ENCODE measurements at places on chromosomes 3 and 15.

DNA sequence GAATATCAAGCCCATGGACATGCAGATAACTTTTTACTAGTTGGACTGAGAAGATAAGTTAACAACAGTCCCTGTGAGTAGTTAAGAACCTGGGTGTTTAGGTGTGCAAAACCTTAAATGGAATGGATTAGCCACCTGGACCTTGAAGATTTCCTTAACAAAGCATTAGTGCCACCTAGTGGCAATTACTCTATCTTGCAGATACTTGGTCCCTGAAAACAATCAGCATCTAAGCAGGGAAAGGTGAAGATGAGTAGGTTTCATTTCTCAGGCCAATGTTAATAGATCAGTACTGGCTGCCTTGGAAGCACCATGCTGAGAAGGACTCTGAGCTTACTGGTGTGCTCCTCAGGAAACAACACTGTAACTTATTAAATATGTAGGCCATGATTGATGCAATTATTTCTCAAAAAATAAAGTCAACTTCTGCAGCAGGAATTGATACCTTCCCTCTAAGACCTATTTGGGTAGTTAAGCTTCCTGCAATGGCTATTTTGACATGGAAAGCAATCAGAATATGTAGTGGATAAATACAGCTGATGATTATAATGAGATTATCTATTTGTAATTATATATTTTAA is 329.4 kb downstream of the TBC1D5 start:
- DNase-seq, result peak; percentile 69

GRCh38 chr3:102169915-102170479 is 264.8 kb upstream of the ZPLD1 start:
- DNase-seq, result no peak

DNA sequence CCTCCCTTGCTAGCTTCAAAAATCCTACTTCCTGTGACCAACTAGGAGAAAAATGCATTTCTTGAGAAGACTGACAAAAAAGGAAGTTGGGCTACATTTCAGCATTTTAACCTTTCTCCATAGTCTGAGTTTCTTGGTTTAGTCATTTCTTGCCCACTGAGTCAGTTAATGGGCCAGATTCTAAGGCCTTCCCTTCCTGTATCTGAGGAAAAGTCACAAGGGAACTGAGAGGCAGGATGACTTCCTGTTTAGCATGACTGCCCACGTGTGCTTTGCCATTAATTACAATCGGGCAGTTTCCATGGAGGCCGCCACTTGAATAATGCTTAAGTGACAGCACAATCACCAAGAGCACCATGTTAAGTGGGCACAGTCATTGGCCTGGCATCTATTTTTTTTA is 794.4 kb upstream of the LMCD1 start:
- DNase-seq, result peak; percentile 45

DNA sequence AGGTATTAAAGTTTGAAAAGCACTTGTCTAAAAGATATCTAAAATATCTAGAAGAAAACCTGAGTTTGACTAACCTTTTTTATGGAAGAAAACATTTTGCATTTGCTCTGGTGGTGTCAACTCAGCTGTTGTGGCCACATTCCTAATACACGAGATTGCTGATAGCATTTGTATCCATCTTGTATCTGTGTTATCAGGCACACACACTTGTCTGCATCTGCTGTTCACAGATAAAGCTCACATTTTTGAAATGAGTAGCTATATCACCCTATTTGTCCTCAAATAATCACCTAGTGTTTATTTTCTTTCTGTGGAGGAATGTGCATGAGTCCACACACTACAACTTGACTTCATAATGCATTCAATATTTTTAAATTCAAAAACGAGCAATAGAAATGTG is 632.3 kb upstream of the NR2F2 start:
- DNase-seq, result no peak

GRCh38 chr3:73049319-73049718 is 12.1 kb upstream of the EBLN2 start:
- DNase-seq, result no peak

DNA sequence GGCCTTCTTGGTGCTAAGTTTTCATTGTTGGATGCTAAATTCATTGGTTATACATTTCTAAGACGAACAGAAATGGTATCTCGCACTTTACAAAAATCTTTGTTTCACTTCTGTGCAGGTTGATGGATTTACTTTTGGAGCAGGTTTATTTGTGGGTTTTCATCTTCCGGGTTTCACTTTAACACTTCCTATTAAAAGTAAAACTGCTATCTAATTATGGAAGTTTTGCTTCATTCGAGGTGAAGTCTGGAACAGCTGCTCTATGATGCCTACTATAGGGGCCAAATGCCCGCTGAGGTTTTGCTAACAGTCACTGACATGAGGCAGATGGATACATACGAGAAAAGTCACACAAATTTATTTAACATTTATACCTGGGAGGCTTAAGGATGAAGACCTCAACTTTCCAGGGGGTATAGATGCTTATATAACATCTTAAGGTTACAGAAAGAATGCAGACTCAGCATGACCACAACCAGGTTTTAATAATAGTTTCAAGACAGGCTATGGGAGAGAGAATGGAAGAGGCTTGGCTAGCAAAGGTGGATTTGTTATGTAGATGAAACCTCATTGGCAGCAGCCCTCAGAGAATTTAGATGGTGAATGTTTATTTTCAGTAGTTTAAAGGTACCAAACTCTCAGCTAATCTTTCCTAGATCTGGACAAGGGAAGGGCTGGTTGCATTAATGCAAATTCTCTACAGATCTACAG is 54.2 kb downstream of the OSTN start:
- DNase-seq, result no peak

DNA sequence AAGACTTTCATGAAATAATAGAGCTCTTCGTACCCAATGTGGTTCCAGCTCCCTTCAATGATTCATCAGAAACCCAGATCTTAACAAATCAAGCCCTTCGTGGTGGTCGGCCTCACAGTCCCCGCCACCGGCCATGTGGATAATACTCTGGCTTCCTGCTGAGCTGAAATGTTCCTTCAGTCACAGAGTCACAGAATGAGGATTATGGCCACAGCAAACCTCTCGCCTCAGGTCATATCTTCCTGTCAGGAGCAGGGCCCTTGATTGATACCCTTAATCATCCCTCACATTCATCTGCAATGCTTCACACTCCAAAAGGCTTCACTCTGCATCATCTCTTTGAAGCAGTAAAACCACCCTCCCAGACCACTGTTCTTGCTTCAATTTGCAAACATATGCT is 452.6 kb downstream of the OCA2 start:
- no peak for DNase-seq

- DNase-seq, result peak; percentile 22
Observed at GRCh38 chr15:84929795-84930603, 45.5 kb downstream of the SLC28A1 start.

GRCh38 chr3:102106416-102107097 is 257.2 kb downstream of the NFKBIZ start:
- peak; percentile 63 for DNase-seq

DNA sequence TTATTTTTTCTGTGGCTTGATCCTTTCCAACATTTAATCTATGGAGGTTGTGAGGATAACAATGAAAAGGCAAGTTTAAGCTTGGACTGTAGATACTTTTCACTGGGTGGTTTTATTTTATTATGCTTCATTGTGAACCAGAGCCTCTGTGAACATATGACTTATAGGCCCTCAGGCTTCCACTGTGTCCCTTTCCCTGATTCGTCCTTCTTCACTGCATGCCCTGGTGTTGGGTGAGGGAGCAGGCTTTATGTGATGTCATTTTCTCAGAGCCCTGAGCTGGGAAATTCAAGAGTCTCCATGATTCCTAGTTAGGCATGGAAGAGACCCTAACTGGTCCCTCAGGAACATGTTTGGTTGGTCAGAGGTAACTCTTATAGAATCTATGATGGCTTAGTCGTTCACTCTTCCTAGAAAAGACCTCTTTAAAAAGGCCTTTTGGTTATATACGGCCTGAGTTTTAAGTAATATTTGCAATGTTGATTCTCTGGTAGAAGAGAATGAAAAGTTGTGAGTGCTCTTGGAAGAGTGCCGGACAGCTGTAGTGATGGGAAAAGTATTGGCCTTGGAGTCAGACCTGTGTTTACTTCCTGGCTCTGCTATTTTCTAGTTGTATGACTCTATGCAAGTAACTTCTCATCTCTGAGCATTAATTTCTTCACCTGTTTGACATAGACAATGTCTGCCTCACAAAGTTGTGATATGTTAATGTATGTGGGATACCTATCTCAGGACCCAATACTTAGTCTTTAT is 168.4 kb downstream of the LPP start:
- no peak for DNase-seq

DNA sequence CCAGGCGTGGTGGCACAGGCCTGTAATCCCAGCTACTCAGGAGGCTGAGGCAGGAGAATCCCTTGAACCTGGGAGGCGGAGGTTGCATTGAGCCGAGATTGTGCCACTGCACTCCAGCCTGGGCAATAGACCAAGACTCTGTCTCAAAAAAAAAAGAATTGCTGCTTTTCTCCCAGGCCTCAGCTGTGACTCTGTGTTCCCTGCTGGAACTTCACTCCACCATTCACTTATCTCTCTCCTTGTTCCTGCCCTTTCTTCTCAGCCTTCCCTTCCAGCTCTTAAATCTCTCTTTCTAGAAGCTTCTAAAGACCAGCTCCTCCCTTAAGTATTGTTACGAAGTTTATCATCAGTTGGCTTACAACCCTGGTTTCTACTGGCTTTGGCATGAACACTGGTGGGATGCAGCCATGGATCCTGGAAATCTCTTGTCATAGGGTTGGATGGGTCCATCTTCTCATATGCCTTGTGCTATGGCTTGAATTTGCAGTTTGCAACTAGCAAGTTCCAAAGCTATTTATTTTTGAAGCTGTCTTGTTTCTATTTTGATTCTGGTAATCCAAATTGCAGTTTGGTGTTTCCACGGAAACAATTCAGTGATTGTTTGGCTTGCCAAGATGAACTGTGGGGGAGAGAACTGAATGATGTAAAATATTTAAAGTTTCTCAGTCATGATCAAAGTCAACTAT is 10.5 kb downstream of the C3orf62 start:
- DNase-seq, result no peak

DNA sequence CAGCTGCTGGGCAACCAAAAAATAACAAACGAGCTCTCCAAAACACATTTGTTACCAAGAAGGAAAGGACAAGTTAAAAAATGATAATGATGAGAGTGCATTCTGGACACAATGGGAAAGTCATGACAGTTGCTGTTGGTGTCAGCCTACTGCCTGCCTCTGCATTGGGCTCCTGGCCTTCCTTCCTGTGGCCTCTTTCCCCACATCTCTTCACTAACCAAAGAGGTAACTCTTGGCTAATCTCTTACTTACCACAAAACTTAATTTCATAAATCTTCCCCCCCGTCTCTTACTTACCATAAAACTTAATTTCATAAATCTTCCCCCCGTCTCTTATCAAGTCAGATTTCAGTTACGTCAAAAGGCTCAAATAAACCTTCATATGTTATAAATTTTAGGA is 58.6 kb downstream of the AGTR1 start:
- no peak for DNase-seq

DNA sequence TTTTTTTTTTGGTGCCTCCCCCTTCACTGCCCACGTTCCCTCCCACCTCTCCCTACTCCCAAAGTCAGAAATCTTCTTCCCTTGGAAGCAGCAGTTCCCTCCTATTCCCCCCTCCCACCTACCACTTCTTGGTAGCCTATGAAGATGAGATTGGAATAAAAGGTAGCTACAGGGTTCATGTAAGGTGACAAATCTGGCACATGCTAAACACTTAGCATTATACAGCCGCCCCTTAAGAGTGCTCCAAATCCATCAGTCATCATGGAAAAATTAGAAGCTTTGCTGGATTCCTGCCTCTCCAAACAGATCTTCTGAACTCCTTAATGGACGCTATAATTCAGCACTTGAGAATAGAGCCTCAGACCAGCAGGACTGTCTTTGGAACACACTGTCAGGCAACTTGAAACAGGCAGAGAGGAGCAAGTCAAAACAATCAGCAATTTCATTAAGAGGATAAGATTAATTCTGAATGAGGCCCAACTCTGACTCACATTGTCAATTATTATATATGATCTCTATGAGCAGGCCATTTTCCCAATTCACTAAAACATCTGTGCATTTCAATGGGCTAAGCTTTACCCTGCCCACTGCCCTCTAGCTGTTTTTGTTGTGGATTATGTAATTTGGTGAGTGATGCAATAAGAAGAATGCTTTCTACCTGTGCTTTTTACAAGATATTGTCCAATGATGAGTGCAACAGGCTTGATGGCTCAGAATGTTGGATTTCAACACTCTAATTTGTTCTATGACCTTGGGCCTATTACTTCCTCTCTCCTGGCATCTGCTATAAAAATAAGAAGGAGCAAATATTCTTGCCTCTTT is 34.6 kb upstream of the SPRED1 start:
- DNase-seq, result peak; percentile 57

- no peak for DNase-seq
Observed at GRCh38 chr3:123419181-123419849, 29.6 kb downstream of the ADCY5 start.

DNA sequence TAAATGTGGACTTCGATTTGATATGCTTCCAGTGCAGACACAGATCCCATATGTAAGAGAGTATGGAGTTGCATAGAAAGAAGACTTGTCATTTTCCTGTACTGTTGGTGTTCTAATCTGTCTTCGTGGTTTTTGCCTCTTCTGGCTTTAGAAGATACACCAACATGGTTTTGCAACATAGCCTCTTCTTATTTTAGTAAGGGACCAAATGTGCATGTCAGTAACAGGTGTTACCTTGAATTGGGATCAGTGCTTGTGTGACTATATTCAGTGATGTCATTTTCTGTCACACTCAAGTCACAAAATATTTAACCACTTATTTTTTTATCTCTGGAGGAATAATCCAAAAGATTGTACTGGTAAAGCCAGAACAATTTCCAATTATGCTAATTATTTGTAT is 140.4 kb downstream of the SNRPN start:
- no peak for DNase-seq

DNA sequence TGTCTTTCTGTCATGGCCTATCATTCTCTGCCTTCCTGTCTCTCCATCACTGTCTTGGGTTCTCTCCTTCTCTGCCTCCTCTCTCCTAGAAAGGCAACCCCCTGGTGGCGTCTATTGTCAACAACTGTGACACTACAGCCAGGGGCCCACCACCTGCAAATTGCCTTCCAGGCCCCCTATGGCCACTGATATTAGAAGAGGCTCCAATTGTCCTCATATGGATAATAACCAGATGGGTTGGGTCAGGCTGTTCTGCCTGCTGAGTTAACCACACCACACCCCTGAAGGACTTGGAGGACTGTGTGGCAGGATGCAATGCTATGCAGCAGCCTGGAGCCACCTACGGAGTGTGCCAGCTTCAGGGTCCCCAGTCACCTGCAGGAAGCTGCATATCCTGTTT is 665.0 kb downstream of the NTRK3 start:
- DNase-seq, result no peak

- DNase-seq, result peak; percentile 35
Observed at GRCh38 chr3:124246949-124247348, 255.0 kb upstream of the ROPN1 start.

DNA sequence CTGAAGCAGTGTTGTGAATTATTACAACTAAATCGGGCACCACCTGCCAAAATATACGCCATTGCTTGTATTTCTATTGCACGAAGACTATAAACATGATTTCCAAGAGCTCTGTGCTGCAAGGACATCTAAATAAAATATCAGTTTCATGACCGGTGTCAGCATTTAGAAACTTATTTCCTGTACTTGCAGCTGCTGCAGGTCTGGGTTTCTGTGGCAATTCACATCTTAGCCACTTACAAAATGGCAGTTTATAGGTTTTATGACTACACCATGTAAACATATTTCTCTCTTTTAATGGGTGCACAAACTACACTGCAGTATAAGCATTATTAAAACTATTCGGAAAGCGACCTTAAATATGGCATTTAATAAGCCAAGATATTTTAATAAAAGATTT is 359.4 kb downstream of the VPS13C start:
- no peak for DNase-seq

- no peak for DNase-seq
Observed at GRCh38 chr3:58864480-58864879, 185.3 kb downstream of the CFAP20DC start.

Measured in fibroblast of mammary gland (primary cell).